Stimulated activated naive B cell treated with anti-CD40 and anti-IgM and Interleukin-4, amounts not matched to agents 10 μg/mL and 1 μg/mL and 100 μg/mL, for 72 hours (primary cell): ENCODE measurements at places on chromosomes 3 and 15.

DNA sequence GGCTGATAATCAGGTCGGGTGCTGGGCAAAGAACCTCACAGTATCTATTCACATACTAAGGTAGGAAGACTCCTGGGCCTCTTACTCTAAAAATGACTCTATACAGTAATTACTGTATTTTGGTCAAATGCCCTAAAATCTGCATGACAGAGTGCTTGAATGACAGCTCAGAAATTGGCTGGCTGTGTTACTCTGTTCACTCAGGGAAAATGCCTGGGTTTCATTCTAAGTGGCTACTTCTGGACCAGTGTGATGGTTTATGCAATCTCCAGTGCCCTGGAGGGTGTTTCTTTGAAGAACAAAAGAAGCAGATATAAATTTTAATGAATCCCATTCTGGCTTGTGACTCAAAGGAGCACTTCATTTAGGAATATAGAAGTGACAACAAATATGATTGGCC, 2.2 kb downstream of the GABRR3 start:
- no peak overlapping the region for H3K4me3 ChIP-seq
- H3K4me1 ChIP-seq = no peaks in the 10 kb centered on the region
- H3K27ac ChIP-seq = no peak overlapping the region
- peaks cover 12% of the 10 kb centered on the region for H3K27me3 ChIP-seq
- H3K36me3 ChIP-seq = no peaks in the 10 kb centered on the region

- peaks cover 69% of the 10 kb centered on the region for H3K4me1 ChIP-seq
- H3K27ac ChIP-seq = peak overlapping the region; percentile 91
- peak; percentile 56 for DNase-seq
- H3K27me3 ChIP-seq = no peaks in the 10 kb centered on the region
Measured at GRCh38 chr3:10196389-10197052, 31.8 kb downstream of the IRAK2 start.

GRCh38 chr3:100169201-100169920, 55.1 kb upstream of the FILIP1L start:
- DNase-seq = no peak
- no peak overlapping the region for H3K27ac ChIP-seq
- H3K4me1 ChIP-seq = no peaks in the 10 kb centered on the region
- H3K4me3 ChIP-seq = no peak overlapping the region
- H3K36me3 ChIP-seq = peaks cover 24% of the 10 kb centered on the region

- no peak overlapping the region for H3K4me3 ChIP-seq
- no peak overlapping the region for H3K27ac ChIP-seq
- H3K27me3 ChIP-seq = peaks cover 4% of the 10 kb centered on the region
Measured at GRCh38 chr3:38755130-38755529, 60.9 kb downstream of the SCN10A start.

DNA sequence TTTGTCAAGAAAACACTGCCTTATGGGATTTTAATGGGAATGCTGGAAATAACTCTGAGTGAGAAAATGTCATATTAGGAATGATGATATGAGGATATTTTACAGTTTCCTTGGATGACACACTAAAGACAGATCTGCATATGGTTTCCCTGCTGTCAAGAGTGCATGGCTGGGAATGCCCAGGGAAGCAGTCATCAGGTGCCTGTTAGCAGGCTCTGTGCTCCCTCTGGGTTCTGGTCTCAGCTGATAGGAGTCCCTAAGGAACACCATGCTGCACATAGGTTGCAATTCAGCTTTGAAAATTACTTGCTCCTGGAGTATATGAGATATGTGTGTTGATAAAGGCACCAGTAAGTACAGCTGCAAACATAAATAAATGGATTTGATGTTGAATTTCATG, 1064.6 kb downstream of the TUSC7 start:
- no peaks in the 10 kb centered on the region for H3K27me3 ChIP-seq
- H3K4me3 ChIP-seq = no peak overlapping the region
- H3K4me1 ChIP-seq = no peaks in the 10 kb centered on the region
- peaks cover 4% of the 10 kb centered on the region for H3K36me3 ChIP-seq

- peaks cover 17% of the 10 kb centered on the region for H3K4me1 ChIP-seq
- DNase-seq = no peak
Measured at GRCh38 chr3:23199649-23200048, 3.5 kb upstream of the UBE2E2 start.

- no peaks in the 10 kb centered on the region for H3K27me3 ChIP-seq
- no peaks in the 10 kb centered on the region for H3K36me3 ChIP-seq
Measured at GRCh38 chr15:67407786-67408185, 113.1 kb upstream of the C15orf61 start.

GRCh38 chr15:86744198-86744780, 664.6 kb downstream of the AGBL1 start:
- H3K27ac ChIP-seq = no peak overlapping the region
- H3K4me1 ChIP-seq = no peaks in the 10 kb centered on the region
- H3K27me3 ChIP-seq = no peaks in the 10 kb centered on the region
- no peak overlapping the region for H3K4me3 ChIP-seq
- H3K36me3 ChIP-seq = no peaks in the 10 kb centered on the region

GRCh38 chr15:63597038-63597790, at the start of gene FBXL22:
Gene FBXL22, plus strand, starts transcription at chr15:63597387. Its CDS starts 6 bp downstream, at chr15:63597393.
- H3K27me3 ChIP-seq = no peaks in the 10 kb centered on the region
- H3K4me3 ChIP-seq = peak within 1 kb of the TSS; percentile 60
- H3K27ac ChIP-seq = peak within 1 kb of the TSS; percentile 98
- H3K4me1 ChIP-seq = peaks cover 75% of the 10 kb centered on the region

GRCh38 chr3:16485395-16485992, 28.0 kb downstream of the RFTN1 start:
- H3K4me1 ChIP-seq = peaks cover 55% of the 10 kb centered on the region
- H3K4me3 ChIP-seq = no peak overlapping the region
- DNase-seq = no peak
- H3K27ac ChIP-seq = peak overlapping the region; percentile 75
- peaks cover 86% of the 10 kb centered on the region for H3K36me3 ChIP-seq
- no peaks in the 10 kb centered on the region for H3K27me3 ChIP-seq

GRCh38 chr3:53650928-53651661, 156.7 kb downstream of the CACNA1D start:
- H3K27ac ChIP-seq = peak overlapping the region; percentile 15
- no peak overlapping the region for H3K4me3 ChIP-seq
- H3K36me3 ChIP-seq = peaks cover 4% of the 10 kb centered on the region
- DNase-seq = no peak
- H3K4me1 ChIP-seq = peaks cover 16% of the 10 kb centered on the region

GRCh38 chr3:3201611-3202010, 22.1 kb upstream of the CRBN start:
- peaks cover 12% of the 10 kb centered on the region for H3K27me3 ChIP-seq
- H3K4me3 ChIP-seq = no peak overlapping the region
- peaks cover 4% of the 10 kb centered on the region for H3K4me1 ChIP-seq
- H3K27ac ChIP-seq = no peak overlapping the region

GRCh38 chr3:10253731-10254130, 5.5 kb downstream of the TATDN2 start:
- DNase-seq = no peak
- no peaks in the 10 kb centered on the region for H3K27me3 ChIP-seq
- H3K4me1 ChIP-seq = peaks cover 34% of the 10 kb centered on the region
- H3K4me3 ChIP-seq = no peak overlapping the region
- no peak overlapping the region for H3K27ac ChIP-seq

DNA sequence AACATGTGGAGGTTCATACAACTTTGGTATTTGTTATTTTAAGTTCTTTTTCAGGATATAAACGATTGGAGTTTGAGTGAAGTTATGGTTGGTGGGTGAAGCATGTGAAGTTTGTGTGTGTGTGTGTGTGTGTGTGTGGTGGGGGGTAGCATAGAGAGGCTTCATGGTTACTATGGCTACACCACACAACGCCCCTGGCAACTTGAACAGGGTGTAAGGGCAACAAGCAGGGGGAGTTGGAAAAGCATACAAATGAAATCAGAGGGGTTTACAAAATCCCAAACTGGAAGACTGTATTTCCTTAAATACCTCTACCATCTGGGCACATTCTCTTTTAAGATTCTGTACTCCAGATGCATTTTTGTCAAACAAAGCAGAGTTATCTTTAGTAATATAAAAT, 207.5 kb downstream of the SV2B start:
- peaks cover 19% of the 10 kb centered on the region for H3K27me3 ChIP-seq
- H3K4me3 ChIP-seq = no peak overlapping the region
- H3K36me3 ChIP-seq = no peaks in the 10 kb centered on the region
- peaks cover 7% of the 10 kb centered on the region for H3K4me1 ChIP-seq

DNA sequence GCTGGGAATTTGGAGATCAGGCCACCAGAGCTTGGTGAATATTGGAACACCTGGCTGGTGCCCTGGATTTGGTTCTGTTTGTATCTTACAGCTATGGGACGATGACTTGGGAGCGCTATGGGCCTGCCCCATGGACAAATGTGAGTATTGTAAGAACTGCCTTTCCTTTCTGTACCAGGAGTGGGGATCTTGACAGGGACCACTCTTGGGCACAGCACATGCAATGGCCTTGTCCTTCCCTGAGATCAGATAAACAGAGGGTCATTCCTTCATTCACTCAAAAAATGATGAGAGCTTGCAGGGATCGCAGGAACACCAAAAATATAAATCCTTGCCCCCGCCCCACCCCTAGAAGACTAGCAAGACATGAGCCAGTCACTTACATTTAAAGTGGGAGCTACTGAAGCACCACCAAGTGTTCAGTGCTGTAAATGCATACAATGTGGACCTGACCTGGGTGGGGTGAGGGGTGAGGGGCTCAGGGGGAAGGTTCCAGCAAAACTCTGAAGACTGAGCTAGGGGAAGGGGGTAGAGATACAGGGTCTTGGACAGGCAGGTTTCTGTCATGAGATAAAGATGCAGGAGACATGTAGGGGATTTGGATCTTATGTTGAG, 2.7 kb upstream of the CRELD1 start:
- peaks cover 36% of the 10 kb centered on the region for H3K4me1 ChIP-seq
- no peak for DNase-seq
- H3K4me3 ChIP-seq = no peak overlapping the region
- no peaks in the 10 kb centered on the region for H3K27me3 ChIP-seq

- H3K4me1 ChIP-seq = peaks cover 25% of the 10 kb centered on the region
- no peak overlapping the region for H3K4me3 ChIP-seq
- H3K27me3 ChIP-seq = no peaks in the 10 kb centered on the region
- DNase-seq = no peak
Measured at GRCh38 chr15:89184357-89184756, 37.0 kb downstream of the RLBP1 start.

GRCh38 chr3:16515885-16516420, 2.5 kb upstream of the RFTN1 start:
- peak overlapping the region; percentile 100 for H3K27ac ChIP-seq
- peak overlapping the region; percentile 98 for H3K4me3 ChIP-seq
- H3K36me3 ChIP-seq = peaks cover 51% of the 10 kb centered on the region

GRCh38 chr3:122535964-122536631, 21.4 kb upstream of the KPNA1 start:
- DNase-seq = no peak
- peaks cover 64% of the 10 kb centered on the region for H3K36me3 ChIP-seq
- no peak overlapping the region for H3K4me3 ChIP-seq
- peaks cover 17% of the 10 kb centered on the region for H3K4me1 ChIP-seq
- no peaks in the 10 kb centered on the region for H3K27me3 ChIP-seq

DNA sequence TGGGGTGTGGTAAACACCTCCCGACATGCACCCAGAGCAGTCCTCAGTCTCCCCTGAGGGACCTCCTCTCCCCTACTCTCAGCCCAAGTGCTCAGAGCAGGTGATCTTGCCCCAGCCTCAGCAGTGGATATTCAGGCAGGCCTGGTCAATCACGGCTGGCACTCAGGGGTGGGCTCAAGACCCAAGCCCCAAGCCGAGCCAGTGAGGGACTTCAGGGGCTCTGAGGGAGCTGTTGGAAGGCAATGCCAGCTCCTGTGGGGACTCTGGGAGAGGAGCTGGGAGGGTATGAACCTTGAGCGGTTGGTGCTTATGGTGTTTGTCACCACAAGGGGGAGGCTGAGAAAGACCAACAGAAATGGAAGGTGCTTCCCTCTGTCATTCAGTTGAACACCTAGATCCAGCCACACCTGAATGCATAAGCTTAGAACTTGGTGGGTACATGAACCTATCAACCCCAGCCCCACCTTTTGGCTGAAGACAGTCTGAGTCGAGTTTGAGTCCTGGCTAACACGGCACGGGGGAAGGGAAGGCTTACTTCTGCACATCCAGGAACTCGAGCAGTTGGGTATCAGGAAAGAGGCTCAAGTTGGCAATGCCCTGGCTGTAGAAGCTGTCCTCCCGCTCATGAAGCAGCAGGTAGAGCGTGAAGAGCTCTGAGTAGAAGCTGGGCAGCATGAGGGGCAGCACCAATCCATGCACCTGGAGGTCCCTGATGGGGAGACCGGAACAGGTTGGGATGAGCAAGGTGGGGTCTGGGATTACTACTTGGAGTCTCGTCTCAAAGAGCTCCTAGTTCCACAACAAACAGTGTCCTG, 19.2 kb downstream of the ALS2CL start:
- no peak for DNase-seq
- no peak overlapping the region for H3K4me3 ChIP-seq
- H3K4me1 ChIP-seq = no peaks in the 10 kb centered on the region
- peaks cover 6% of the 10 kb centered on the region for H3K27me3 ChIP-seq
- H3K27ac ChIP-seq = no peak overlapping the region

GRCh38 chr15:93981706-93982105, 249.7 kb upstream of the MCTP2 start:
- no peaks in the 10 kb centered on the region for H3K36me3 ChIP-seq
- H3K4me1 ChIP-seq = no peaks in the 10 kb centered on the region
- no peak overlapping the region for H3K27ac ChIP-seq
- no peak overlapping the region for H3K4me3 ChIP-seq
- peaks cover 8% of the 10 kb centered on the region for H3K27me3 ChIP-seq

DNA sequence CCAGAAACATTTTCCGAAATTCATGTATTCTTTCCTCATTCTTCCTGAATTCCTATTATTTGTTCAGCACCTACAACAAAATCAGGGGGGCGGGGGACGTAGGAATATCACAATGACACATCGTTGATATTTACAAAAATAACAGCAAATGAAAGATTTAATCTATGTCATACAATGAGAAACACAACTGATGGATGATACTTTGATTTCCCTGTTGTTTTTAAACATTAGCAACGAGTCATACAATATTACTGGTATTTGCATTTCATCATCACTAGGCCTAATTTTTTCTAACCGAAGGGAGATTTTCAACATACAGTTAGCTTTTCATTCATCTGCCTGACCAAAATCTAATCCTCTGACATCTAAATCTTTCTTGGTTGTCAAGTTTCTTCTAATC, 45.3 kb upstream of the INO80 start:
- H3K36me3 ChIP-seq = no peaks in the 10 kb centered on the region
- H3K27me3 ChIP-seq = no peaks in the 10 kb centered on the region
- no peak overlapping the region for H3K27ac ChIP-seq
- no peak overlapping the region for H3K4me3 ChIP-seq

DNA sequence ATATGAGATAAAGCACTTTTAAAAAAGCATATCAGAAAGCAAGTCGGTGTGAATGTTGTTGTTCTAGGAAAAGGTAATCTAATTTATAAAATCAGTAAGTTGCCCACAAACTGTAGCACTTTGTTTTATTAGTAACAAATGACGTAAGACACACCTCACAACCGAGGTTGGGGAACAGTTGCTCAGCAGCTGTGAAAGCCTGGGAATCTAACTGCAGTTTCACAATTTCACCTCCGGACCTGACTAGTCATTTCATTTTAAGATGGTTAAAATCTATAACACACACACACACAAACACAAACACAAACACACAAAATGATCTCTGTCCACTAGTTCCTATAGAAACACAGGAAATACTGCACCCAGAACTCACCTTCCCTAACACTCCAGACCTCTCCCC, 406.7 kb upstream of the NR2F2 start:
- H3K4me1 ChIP-seq = no peaks in the 10 kb centered on the region
- no peaks in the 10 kb centered on the region for H3K36me3 ChIP-seq
- H3K27me3 ChIP-seq = no peaks in the 10 kb centered on the region
- DNase-seq = no peak
- H3K27ac ChIP-seq = no peak overlapping the region
